ENCODE measurements at places on chromosomes 2 and 18.
A peak's percentile ranks its signal among the peaks of the same experiment; 100 is the strongest.

- DNase-seq: no peak
These were observed 84.3 kb downstream of the RIT2 start for GRCh38 chr18:43031169-43031568.

- DNase-seq: no peak
These were observed 640.1 kb downstream of the EPHA4 start for GRCh38 chr2:220932041-220932440.

DNA sequence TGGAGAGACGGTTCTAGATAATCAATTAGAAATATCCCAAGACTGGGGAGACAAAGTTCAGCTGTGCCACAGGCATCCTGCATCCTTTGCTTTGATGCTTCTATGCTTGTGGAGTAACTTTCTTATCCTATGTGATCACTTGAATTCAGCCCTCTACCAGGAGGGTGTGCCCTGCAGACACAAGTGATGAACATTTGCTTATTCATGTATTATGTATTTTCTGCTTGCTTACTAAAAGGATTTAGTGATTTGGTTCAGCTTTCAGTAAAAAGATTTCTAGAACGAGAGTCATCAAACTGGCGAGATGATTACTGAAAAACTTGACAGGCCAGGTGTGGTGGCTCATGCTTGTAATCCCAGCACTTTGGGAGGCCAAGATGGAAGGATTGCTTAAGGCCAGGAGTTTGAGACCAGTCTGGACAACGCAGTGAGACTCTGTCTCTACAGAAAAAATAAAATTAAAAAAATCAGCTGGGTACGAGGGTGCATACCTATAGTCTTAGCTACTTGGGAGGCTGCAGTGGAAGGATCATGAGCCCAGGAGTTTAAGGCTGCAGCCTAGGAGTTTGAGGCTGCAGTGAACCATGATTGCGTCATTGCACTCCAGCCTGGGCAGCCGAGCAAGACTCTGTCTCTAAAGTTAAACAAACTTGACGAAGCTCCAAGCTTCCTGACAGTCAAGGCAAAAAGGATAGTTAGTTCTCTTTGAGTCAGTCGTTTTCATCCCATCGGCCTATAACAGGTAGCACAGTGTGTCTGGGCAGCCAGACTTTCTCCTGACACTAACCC lies 13.3 kb downstream of the HK2 start:
- DNase-seq: no peak

GRCh38 chr2:154187948-154188347 lies 316.2 kb downstream of the GALNT13 start:
- DNase-seq: no peak

GRCh38 chr2:25620711-25621110 lies 52.7 kb downstream of the DTNB start:
- no peak for DNase-seq

DNA sequence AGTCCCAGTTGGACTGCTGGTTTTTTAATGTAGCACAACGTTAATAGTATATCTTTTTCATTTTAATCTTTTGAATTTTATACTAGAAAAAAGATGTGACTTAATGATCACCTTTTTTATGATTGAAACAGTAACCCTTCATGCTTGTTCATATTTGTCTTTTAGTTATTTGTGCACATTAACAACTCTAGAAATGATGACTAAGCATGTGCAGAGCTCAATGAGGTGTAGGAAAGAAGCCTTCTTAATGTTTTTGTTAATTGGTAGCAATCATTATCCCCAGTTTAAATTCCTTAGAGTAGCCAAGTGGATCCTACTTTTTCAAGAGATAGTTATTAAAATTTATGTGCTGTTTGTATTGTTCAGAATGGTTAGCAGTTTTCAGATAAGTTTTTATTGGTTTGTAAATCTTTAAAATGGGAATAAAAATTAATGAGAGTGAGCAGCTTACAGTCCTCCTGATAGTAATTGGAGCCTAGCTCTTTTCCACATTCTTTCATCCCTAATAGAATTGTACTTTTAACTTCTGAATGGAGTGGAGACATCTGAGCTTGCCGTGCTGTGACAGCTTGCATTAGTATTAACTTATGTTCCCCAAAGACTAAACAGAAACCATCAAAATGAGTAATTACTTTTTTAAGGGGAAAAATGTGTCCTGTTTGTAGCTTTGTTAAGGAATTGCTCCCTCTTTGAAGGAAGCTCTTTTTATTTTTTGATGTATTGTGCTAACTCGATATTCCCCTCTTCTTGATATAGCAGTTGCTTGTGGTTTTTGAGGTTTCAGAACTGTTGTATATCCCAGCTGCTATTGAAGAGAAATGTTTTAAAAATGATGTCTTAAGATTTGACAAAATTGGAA lies 17.3 kb downstream of the PIK3C3 start:
- DNase-seq: no peak

DNA sequence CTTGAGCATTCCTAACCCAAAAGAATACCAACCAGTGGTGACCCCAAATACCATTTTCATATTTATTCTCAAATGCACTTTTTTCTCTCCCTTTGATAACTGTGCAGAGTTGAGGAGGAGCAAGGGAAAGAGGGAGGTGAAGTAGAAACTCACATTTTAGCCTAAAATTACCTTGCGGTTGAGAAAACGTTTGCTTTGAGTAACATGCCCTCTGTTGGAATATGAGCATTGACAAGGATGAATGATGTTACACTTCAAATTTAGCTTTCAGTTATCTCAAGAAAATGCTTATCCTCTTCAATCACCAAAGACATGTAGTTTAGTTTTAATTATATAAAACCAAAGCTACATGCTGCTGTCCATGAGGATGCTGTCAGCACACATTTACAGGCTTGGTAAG lies 2.4 kb downstream of the GRP start:
- DNase-seq: no peak

- DNase-seq: no peak
These were observed 147.7 kb upstream of the SPATS2L start for GRCh38 chr2:200158647-200159356.

DNA sequence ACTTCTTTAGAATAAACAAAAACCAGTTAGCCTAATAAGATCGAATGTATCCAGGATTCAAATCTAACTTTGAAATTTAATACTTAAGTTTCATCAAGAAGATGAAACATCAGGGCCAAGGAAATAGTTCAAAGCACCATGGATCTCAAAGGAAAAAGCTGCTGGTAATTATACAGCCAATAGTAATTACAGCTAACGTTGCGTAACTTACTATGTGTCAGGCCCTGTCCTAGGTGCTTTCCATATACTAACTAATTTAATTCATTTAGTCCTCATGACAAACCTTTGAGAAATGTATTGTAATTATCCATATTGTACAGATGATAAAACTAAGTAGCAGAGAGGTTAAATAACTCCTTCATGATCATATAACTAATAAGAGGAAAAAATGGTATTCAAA lies 598.6 kb downstream of the NYAP2 start:
- DNase-seq: no peak

DNA sequence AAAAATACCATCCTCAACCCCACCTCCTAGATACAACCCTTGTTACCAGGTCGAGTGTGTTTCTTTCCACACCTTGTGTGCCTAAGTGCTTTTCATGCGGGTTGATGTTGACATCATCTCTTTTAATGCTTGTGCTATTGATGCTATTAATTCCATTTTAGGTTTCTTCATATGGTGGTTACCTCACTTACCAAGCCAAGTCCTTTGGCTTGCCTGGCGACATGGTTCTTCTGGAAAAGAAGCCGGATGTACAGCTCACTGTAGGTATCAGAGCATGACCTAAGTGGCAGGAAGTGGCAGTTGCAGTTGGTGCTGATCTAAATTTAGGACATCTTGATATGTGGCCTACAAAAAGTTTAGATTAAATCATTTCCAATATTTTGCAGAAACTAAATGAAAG lies 149.9 kb upstream of the TTC39C start:
- DNase-seq: peak; percentile 71

DNA sequence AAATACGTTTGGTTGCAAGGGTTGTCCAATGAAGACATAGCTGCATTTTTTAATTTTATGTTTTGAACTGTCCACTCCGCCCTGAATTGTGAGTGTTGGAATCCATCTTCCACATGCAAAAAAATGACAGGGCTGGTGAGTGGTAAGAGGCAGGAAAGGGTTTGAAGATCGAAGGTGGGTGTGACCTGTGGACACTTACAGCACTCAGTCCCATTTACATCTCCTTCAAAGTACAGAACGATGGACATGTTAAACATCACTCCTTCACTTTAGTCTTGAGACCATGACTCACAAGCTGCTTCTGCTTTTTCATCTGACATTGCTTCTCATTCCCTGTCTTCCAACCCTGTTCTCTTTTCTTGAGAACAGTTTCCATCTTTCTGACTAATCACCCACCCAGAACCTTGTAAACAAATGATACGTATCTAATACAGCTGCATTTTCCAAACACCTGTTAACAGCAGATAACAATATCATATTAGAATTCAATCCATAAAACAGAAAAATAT lies 179.3 kb downstream of the ZNF516 start:
- no peak for DNase-seq

DNA sequence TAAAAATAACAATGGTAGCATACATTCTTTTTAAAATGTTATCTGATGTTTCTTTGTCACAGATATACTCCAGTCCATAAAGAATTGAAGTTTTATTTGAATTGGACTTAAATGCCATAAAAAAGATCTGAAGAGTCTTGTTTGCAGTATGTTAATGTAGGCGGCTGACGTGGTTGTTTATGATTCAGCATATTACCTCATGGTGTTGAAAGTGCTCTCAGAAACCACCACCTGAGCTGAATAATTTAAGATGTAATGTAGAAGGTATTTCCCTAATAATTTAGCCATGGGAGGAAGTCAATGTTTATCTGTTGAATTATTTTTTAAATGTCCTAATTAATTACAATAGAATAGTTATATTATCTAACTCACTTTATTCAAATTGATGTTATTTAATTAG lies 58.6 kb upstream of the CHN1 start:
- no peak for DNase-seq

Data from activated effector memory CD4-positive, alpha-beta T cell treated with anti-CD3 and anti-CD28 coated beads, Interleukin-2, amount 50 U/mL, for 16 hours (primary cell).